Subcutaneous preadipocyte (primary cell): ENCODE measurements at places on chromosomes 11 and 22. TPM values are rescaled to one million over a fixed set of nuclear protein-coding genes. Genes with fewer than 3 reads are reported as not detected.

Gene OR4C12
- not detected in 2 replicates for total RNA-seq

Gene C1QTNF6
- total RNA-seq = 4.1 and 5.9 TPM in 2 replicates

Gene API5
- total RNA-seq = 62.5 and 76.6 TPM in 2 replicates

Gene DEFB131B
- not detected in 2 replicates for total RNA-seq

Gene NUCB2
- 46.1 and 52.2 TPM in 2 replicates for total RNA-seq
